ENCODE measurements at places on chromosomes 4 and X.

GRCh38 chr4:39539089-39539611 is 11.9 kb upstream of the UGDH start:
- no peak for DNase-seq

DNA sequence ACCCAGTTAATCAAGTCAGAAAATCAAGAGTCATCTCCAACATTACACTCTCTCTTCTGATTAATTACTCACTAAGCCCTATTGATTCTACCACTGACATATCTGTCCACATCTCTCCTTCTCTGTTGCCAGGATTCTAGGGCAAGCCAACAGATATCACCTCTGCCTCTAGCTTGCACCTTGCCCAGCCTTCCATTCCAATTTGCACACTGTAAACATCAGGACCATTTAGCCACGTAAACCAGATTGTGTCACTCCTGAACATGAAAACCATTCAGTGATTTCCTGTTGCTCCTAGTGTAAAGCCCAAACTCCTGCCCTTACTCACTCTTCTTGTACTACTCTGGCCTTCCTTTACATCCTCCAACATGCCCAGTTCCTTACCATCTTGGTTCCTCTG is 68.0 kb upstream of the PLS3 start:
- DNase-seq: no peak

- no peak for DNase-seq
Measured at GRCh38 chr4:98803251-98803650, 125.7 kb downstream of the EIF4E start.

- no peak for DNase-seq
Measured at GRCh38 chrX:134599184-134599914, 58.9 kb downstream of the PLAC1 start.

- DNase-seq: no peak
Measured at GRCh38 chr4:141654098-141654497, 17.7 kb downstream of the IL15 start.

GRCh38 chr4:153499005-153499404 is 32.8 kb downstream of the TMEM131L start:
- DNase-seq: no peak

DNA sequence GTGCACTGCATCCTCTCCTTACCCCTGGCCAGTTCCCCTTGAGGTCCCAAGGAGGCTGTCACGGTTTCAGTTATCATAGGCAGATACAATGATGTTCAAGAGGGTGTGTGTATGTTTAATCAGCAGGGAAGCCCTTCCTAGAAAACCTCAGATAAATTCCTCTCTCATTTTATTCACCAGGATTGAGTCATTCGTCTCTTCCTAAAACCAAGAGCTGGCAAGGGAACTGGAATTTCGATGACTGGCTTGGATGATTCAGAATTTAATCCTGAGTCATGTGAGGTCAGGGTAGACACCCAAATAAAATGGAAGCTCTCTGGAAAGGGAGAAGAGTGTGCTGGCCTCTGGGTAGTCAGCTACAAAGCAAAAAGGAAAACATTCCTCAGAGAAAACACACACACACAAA is 106.2 kb upstream of the RAPGEF2 start:
- no peak for DNase-seq
